ENCODE measurements at places on chromosomes 6 and 20.

DNA sequence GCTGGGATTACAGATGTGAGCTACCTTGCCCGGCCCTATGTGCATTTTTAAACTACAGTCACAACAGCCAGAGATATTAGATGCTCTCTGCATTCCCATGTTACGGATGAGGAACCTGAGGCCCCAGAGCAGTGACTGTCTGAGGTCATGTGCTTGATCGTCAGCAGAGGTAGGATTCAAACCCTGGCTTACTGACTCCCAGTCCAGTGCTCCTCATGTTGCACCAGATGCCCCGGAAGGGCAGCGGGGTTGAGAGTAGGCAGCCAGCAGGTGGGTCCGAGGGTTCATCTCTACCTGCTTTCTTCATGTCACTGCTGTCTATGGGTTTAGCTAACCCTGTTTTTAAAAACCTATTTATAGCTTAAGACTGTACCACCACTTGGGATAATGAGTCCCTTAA is 9.3 kb upstream of the ZNF335 start:
- no peak for DNase-seq

- DNase-seq, result no peak
These were observed 62.2 kb downstream of the SSR1 start for GRCh38 chr6:7250812-7251211.

GRCh38 chr6:29759457-29759856 is 36.2 kb downstream of the HLA-F start:
- no peak for DNase-seq

DNA sequence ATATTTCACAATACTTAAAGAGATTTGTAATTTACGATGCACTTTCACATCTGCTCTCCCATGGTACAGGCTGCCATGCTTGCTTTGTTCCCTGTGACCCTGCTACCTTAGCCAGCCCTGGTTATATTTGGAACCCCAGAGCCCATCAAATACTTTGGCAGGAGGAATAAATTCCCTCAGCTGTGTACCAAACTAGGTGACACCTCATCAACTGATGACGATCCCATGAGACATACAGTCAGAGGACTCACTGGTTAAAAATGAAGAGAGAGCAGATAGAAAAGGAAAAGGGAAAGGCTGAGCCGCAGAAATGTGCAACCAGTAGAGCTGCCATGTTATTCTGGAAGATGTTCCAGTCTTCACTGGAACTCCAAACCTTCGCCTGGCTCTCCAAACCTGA is 120.0 kb downstream of the SIM1 start:
- no peak for DNase-seq

GRCh38 chr6:51854876-51855275 is 232.5 kb downstream of the PKHD1 start:
- DNase-seq, result no peak

- no peak for DNase-seq
These were observed 3.1 kb downstream of the MTCL3 start for GRCh38 chr6:127515794-127516661.

DNA sequence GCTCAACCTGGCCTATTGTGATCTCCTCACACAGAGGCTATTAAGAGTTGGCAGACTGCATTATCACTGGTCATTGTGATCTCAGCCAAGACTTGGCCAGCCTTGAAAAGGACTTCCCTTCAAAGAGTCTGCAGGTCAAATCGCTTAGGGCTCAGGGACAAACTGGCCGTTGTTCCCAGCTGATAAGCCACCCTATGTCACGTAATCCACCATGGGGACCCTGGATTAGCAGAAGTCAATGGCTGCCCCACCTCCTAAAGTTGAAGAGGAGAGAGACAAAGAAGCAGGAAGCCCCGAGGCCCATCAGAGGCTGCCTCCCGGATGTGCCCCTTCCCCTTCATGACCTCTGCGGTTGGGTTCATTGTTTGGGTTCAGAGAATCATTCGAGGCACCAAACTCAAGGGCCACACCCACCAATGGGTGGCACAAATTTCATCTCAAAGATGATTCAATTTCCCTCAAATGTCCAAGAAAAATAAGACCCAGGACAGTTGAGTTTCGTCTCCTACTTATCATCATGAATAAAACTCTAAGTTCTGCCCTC is 56.6 kb downstream of the BPIFB1 start:
- DNase-seq, result no peak

Measured in fibroblast of the conjunctiva (primary cell).